ENCODE measurements at places on chromosomes 1 and 21. TPM values are rescaled to one million over a fixed set of nuclear protein-coding genes. Genes with fewer than 3 reads are reported as not detected.

KLHDC9 gene
- 36.5 TPM for total RNA-seq

MYBPH gene
- 1.4 TPM for total RNA-seq

- peak; percentile 39 for DNase-seq
- H3K4me3 ChIP-seq: no peak overlapping the region
- H3K4me1 ChIP-seq: no peaks in the 10 kb centered on the region
- no peaks in the 10 kb centered on the region for H3K27me3 ChIP-seq
- no peaks in the 10 kb centered on the region for H3K36me3 ChIP-seq
Measured at GRCh38 chr1:94599095-94599813, 57.7 kb upstream of the F3 start.

- peaks cover 24% of the 10 kb centered on the region for H3K4me1 ChIP-seq
- no peaks in the 10 kb centered on the region for H3K36me3 ChIP-seq
- no peak for DNase-seq
Measured at GRCh38 chr21:39127506-39127905, 55.7 kb downstream of the PSMG1 start.

DISC1 gene
- 11.5 TPM for total RNA-seq

- no peaks in the 10 kb centered on the region for H3K27me3 ChIP-seq
- H3K4me3 ChIP-seq: no peak overlapping the region
- H3K4me1 ChIP-seq: no peaks in the 10 kb centered on the region
Measured at GRCh38 chr1:161083748-161084596, 5.4 kb downstream of the NECTIN4 start.

GOLT1A gene
- total RNA-seq: 0.33 TPM

SYCP1 gene
- total RNA-seq: not detected

CLCA4 gene
- total RNA-seq: not detected

GRCh38 chr1:239947801-239948200, 143.9 kb upstream of the FMN2 start:
- H3K27ac ChIP-seq: no peak overlapping the region
- no peaks in the 10 kb centered on the region for H3K4me1 ChIP-seq
- no peaks in the 10 kb centered on the region for H3K36me3 ChIP-seq
- no peak for DNase-seq
- no peak overlapping the region for H3K4me3 ChIP-seq

DNA sequence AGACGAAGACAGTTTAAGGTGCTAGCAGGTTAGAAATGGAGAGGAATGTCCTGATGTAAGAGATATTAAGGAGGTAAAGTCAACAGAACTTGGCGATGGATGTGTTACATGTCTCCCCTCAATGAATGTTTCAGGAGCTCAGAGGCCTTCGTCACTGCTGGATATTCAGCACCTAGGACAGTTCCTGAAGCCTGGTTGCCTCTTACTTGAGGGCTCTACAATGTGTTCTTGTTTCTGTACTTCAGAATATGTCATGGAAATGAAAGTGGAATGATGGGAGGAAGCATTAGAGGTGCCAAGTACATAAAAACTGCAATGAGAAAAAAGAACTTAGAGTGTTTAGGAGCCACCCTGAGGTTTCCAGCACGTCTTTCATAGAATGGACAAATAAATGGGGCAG, 17.7 kb downstream of the TNR start:
- peak; percentile 49 for DNase-seq
- no peaks in the 10 kb centered on the region for H3K27me3 ChIP-seq
- H3K36me3 ChIP-seq: no peaks in the 10 kb centered on the region
- no peak overlapping the region for H3K27ac ChIP-seq
- H3K4me3 ChIP-seq: no peak overlapping the region

FGR gene
- total RNA-seq: not detected

- peaks cover 5% of the 10 kb centered on the region for H3K4me1 ChIP-seq
- no peak overlapping the region for H3K27ac ChIP-seq
- no peaks in the 10 kb centered on the region for H3K27me3 ChIP-seq
- H3K36me3 ChIP-seq: no peaks in the 10 kb centered on the region
Measured at GRCh38 chr21:15667819-15668218, 62.0 kb upstream of the USP25 start.

SH2D2A gene
- total RNA-seq: 3.8 TPM

- H3K36me3 ChIP-seq: no peaks in the 10 kb centered on the region
- no peaks in the 10 kb centered on the region for H3K27me3 ChIP-seq
- H3K4me3 ChIP-seq: no peak overlapping the region
- peak; percentile 34 for DNase-seq
Measured at GRCh38 chr1:97070376-97070775, 348.8 kb downstream of the PTBP2 start.

DNA sequence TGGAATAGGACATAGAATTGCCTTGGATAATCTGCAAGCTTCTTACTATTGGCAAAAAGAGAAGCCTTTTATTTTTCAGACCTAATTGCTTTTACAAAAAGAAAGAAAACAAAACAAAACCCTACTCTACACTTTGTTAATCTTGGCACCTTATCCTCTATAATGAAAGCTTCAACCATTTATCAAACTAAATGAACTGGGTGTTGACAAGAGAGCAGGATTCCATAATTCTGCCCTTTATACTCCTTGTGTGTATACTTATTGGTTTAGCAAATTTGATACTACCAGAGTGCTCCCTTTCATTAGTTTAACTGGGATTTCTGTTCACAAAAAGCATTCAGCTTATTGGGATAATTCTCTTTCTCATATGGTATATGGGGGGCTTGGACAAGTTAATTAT, 3.0 kb upstream of the TMCC2 start:
- H3K36me3 ChIP-seq: no peaks in the 10 kb centered on the region
- H3K27ac ChIP-seq: no peak overlapping the region
- no peak for DNase-seq
- H3K27me3 ChIP-seq: peaks cover 21% of the 10 kb centered on the region
- no peak overlapping the region for H3K4me3 ChIP-seq
- H3K4me1 ChIP-seq: no peaks in the 10 kb centered on the region

ACTN2 gene
- 276 TPM for total RNA-seq

GRCh38 chr1:112508278-112509004, at the start of gene WNT2B:
WNT2B (plus strand) TSS chr1:112508965; CDS start chr1:112509263, 298 bp downstream.
- no peak within 1 kb of the TSS for H3K27ac ChIP-seq

LCE1E gene
- not detected for total RNA-seq

DOP1B gene
- total RNA-seq: 3.3 TPM

- no peaks in the 10 kb centered on the region for H3K27me3 ChIP-seq
- no peaks in the 10 kb centered on the region for H3K36me3 ChIP-seq
- no peak overlapping the region for H3K27ac ChIP-seq
Measured at GRCh38 chr21:24617819-24618218, 989.5 kb downstream of the MRPL39 start.

DNA sequence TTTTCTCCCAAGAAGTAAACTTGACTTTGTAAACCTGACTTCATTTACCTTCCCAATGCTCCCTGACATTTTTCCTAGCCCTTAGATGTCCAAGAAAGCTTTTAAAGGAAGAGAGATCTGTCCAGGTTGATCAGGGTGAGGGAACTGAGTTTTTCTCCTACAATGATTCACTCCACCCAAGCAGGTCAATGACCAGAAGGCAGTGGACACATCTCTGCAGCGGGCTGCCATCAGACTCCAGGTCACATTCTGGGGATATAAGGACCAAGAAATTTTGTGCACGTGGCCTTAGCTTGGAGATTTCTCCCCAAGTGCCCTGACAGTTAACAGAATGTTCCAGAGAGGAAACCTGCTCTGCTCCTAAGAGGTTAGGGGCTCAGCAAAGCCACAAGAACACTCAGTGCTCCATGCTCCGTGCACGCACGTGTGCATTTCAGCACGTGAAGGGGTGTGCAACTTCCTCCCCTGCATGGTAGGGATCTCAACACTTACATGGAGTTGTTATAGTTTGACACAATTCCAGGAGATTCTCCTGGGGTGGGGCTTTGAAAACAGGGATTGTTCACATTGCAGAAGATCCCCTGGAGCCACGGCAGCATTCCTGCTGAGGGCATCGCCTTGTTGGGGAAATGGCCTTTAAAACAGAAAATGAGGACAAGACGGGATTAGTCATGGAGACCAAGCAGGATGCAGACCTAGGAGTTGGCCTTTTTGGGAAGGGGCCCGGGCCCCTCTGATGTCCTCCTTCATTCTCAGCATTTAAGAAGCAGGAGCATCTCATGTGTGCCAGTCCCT, 9.8 kb downstream of the ABCA4 start:
- H3K27me3 ChIP-seq: no peaks in the 10 kb centered on the region
- H3K4me1 ChIP-seq: no peaks in the 10 kb centered on the region
- H3K36me3 ChIP-seq: no peaks in the 10 kb centered on the region
- DNase-seq: no peak
- H3K4me3 ChIP-seq: no peak overlapping the region

GRCh38 chr1:64029037-64029436, 174.4 kb upstream of the UBE2U start:
- H3K36me3 ChIP-seq: no peaks in the 10 kb centered on the region
- DNase-seq: no peak
- H3K27ac ChIP-seq: no peak overlapping the region
- H3K4me3 ChIP-seq: no peak overlapping the region

C4BPB gene
- total RNA-seq: not detected

Measured in cardiac muscle cell (in vitro differentiated cells and primary cell).